ENCODE measurements at places on chromosomes 4 and X. TPM values are rescaled to one million over a fixed set of nuclear protein-coding genes. Genes with fewer than 3 reads are reported as not detected.

GRCh38 chrX:124421898-124422655, 75.7 kb downstream of the SH2D1A start:
- no peak overlapping the region for H3K27ac ChIP-seq
- no peak for DNase-seq
- H3K36me3 ChIP-seq = no peaks in the 10 kb centered on the region
- H3K4me3 ChIP-seq = no peak overlapping the region
- peaks cover 7% of the 10 kb centered on the region for H3K4me1 ChIP-seq
- H3K27me3 ChIP-seq = no peaks in the 10 kb centered on the region

GRCh38 chr4:153257151-153257620, 52.9 kb downstream of the TRIM2 start:
- DNase-seq = no peak
- no peak overlapping the region for H3K4me3 ChIP-seq
- H3K27me3 ChIP-seq = no peaks in the 10 kb centered on the region
- H3K36me3 ChIP-seq = no peaks in the 10 kb centered on the region

- H3K4me3 ChIP-seq = no peak overlapping the region
- DNase-seq = no peak
- H3K36me3 ChIP-seq = no peaks in the 10 kb centered on the region
- H3K4me1 ChIP-seq = peaks cover 9% of the 10 kb centered on the region
- H3K27ac ChIP-seq = no peak overlapping the region
Measured at GRCh38 chr4:76545226-76545884, 110.3 kb downstream of the SHROOM3 start.

DNA sequence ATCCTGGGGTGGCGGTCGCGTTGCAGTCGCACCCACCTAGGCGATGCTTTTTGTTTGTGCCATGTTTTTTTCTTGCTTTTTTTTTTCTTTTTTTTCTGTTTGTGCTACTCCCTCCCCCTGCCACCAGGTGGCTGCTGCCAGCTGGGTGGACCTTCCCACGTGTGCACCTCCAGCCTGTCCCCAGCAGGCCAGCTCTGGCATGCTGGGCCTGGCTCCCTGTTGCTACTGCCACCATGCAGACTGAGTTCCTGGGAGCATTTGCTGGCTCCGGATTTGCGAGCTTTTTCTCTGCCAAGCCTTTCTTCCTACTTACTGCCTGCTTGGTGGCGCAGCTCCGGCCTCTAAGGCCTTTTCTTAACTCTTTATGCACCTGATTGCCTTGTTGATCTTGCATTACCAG, 161.2 kb upstream of the WDFY3 start:
- H3K4me3 ChIP-seq = no peak overlapping the region
- H3K4me1 ChIP-seq = no peaks in the 10 kb centered on the region
- H3K36me3 ChIP-seq = no peaks in the 10 kb centered on the region
- H3K27me3 ChIP-seq = no peaks in the 10 kb centered on the region

DNA sequence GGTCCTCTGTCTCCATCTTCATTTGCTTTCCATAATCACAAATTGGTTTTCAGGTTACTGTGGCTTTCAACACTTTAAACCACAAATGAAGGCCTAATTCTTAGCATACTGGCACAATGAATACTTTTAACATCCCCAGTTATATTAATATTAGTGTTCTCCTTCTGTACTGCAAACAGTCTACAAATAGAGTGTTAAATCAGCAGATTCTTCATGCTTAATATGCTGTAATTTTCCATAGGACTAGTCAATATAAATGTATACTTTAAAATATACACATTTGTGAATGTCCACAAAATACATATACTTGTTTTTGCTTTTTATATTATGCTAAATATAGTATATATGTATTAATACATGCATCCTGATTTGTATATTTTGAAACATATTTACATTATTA, 72.6 kb downstream of the SH3RF1 start:
- H3K27ac ChIP-seq = no peak overlapping the region
- DNase-seq = no peak
- no peak overlapping the region for H3K4me3 ChIP-seq

The KLHL4 gene
- total RNA-seq = 2.4 TPM

The FAM184B gene
- not detected for total RNA-seq
